ENCODE measurements at places on chromosomes 11 and 22.

- no peak for DNase-seq
Measured at GRCh38 chr11:19660076-19660475, 52.6 kb upstream of the NAV2 start.

DNA sequence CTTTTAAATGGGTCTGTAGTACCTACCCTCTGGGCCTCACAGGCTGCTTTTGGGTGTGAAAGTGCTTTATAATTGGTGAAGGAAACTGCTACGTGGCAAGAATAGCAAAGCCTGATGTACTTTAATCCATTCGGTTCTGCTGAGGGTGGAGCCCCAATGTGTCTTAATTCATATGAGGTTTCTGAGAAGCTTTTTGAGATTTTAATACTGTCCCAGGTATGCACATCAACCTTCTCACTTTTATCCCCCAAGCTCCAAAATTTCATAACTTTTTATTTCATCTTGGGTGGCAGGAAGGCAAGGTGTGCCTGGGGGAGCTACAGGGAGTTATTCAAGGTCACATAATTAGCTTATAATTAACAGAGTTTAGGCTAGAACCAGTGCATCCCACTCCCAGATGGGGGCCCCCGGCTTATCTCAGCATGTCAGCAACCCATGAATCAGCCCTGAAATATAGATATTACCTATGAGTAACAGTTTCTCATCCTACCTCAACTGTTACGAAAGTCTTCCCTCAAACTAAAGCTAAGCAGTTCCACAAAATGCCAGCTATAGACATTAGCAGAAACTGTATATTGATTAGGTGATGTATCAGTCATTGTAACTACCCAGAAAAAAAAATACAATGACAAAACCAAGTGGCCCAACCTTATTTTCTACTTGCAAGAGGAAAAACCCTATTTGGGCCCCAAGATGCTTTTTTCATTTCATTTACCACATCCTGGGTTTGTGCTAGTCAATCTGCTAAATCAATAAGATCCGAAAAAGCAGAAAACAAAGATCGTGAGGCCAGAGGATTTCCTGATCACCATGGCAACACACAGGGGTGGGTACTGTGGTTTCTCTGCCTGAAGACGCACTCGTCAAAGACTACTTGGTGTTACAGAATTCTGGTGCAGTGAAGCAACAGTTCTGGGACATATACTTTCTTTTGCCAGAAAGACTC is 26.7 kb downstream of the CD44 start:
- peak; percentile 99 for DNase-seq

- DNase-seq, result no peak
Measured at GRCh38 chr22:31088233-31088986, 7.3 kb downstream of the SMTN start.

DNA sequence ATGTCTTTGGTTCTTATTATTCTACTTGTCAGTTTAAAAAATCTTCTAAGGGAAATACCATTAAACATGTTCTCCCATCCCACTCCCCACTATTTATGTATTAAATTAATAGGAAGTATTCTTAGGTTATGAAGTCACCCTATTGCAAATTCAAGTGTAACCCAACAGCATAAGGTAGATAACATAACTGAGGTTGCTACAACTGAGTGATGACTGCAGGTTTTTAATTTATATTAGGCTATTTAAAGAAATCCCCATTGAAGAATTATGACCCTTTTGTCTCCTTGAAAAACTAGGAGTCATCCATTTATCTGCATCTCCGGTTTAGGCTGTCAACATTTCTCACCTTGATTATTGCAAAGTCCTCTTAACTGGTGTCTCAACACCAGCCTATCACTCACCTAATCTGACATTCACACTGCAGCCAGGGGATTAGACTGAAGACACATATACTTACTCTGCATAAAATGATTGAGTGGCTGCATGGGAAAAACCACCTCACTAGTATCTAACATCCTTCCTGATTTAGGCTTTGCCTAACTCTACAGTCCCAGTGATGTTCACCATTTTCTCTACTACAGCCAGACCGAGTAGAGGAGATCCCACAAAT is 649.4 kb downstream of the CNTN5 start:
- DNase-seq, result no peak

Measured in Jurkat, Clone E6-1 (cell line).